ENCODE measurements at places on chromosomes 7 and 10.

DNA sequence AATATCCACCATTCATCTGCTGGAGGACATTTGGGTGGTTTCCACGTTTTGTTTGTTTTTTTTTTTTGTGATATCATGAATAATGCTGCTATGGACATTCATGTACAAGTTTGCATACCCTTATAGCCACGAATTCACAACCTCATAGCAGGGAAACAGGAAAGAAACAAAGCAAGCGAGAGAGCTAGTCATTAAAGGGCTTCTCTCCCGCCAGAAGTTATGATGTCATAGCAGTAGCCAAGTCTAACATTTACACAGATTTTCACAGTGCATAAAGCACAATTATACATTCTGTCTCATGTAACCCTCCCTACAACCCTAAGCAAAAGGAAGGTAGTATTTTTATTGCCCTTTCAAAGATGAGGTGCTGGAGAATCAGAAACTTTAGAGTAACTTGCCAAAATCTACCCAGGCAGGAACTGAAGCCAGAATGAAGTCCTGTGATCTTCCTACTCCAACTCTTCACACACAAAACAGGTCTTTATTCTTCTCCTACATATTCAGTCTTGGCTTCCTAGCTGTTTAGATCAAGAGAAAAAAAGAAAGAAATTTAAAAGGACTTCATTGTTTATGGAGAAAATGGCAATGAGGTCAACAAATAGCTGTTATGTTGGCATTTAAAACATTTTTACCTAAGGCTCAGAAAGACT, 33.9 kb upstream of the GPAM start:
- DNase-seq, result no peak

DNA sequence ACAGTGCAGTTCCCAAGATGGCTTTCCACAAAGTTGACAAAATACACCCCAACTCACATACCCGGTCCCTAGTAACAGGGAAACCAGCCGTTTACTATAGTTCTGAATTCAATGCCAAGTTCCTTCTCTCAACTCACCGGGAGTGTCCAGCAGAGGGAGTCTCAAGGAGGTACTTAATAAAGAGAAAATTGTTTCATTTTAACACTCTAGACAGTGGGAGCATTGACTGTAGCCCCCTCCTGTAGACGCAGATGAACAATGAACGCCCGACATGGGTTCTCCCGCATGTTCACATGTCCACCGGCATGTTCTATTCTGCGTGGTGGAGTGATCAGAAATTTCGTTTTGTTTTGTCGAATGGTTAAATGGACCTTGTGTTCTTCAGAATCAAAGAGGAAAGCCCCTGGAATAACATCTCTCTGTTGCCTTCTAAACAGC, 1.9 kb downstream of the HIPK2 start:
- peak; percentile 76 for DNase-seq

- DNase-seq, result no peak
These were observed 31.8 kb upstream of the TM9SF3 start for GRCh38 chr10:96618653-96619052.

GRCh38 chr7:13850185-13850752, 139.2 kb downstream of the ETV1 start:
- no peak for DNase-seq

DNA sequence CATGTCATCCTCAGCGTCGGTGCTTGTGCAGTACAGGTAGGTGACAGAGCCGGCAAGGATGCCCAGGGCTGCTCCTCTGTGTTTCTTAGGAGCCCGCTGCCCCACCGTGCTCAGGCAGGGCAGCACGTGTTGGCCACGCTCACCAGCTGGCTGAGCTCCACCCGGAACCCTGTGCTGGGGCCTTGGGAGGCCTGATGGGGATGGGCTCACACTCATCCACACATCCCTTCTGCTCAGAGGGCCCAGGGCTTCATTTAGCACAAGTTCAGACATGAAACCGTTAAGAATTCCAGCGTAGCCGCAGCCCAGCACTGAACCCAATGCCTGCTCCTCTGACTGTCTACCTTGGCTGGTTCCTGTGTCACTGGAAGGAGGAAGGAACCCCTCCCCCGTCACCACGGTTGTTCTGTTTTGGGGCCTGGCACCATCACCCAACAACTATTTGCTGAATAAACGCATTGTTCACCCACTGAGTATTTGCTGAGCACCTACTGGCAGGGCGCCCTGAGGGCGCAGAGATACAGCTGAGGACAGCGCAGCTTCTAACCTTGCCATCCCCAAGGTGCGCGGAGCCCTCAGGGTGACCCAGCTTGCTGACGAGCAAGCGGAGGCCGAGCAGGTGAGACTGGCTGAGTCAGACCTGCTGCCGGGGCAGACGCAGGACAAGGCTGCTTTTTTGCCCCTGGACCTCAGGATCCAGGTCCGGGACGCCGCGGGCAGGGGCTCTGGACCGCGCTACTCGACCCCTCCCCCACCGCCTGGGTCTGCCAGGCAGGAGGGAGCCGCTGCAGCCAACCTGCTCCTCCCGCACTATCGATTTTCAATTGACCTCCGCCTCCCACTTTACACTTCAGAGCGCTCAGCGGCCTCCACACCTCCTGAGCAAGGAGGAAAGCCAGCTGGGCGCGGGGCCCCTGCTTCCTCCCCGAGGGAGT, 50.6 kb upstream of the RET start:
- no peak for DNase-seq

GRCh38 chr7:139774376-139774775, 3.4 kb downstream of the HIPK2 start:
- no peak for DNase-seq

DNA sequence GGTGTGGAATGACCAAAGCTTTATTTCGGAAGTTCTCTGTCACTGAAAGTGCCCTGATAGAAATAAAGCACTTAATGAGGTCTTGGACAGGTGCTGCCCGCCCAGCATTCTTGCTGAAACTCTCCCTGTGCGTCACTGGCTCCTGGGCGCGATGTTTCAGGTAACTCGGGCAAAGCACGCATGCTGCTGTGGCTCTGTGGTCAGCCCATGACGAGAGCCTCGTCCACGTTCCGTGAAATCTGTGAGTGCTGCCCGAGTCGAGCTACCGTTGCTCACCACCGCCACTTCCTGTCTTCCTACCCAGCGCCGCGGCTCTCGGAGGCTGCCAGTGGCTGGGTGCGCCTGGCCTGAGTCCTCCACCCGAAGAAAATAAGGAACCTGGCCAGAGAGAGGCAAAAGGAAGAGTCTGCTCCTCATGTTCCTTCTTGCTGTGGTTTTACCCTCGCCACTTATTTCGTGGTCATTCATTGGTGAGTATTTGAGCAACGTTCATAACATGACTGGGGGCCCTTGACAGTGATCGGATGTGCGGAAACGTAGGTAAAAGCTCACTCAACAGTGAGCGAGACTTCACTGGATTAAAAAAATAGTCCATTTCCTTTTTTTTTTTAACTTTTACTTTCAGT, 95.5 kb downstream of the MAP3K8 start:
- DNase-seq, result peak; percentile 68

- no peak for DNase-seq
These were observed 17.6 kb downstream of the ZDHHC16 start for GRCh38 chr10:97463363-97464132.

- DNase-seq, result no peak
These were observed 846 bp upstream of the ZNF775 start for GRCh38 chr7:150378115-150378852.

GRCh38 chr10:89773081-89773480, 71.7 kb downstream of the KIF20B start:
- no peak for DNase-seq

DNA sequence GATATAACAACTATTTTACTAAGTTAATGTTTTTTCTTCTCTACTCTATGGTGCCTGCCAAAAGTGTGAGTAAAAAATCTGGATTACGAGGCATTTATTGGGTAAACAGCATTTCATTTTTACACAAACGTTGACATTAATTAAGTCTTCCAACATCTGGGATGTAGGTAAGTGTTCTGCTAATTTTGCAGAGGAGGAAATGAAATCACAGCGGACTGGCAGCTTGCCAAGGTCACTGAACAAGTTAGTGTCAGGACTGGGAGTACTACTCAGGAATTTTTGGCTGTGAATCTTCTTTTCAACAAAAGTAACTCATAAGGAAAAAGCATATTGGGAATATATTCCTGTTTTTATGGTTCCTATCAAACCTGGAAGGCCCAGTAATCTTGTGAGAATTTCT, 612.1 kb upstream of the FZD8 start:
- no peak for DNase-seq

GRCh38 chr10:70317943-70318318, 34.1 kb upstream of the NPFFR1 start:
- DNase-seq, result no peak

- no peak for DNase-seq
These were observed 26.5 kb upstream of the NRG3 start for GRCh38 chr10:81848514-81848913.

- DNase-seq, result no peak
These were observed 94.0 kb downstream of the ORC5 start for GRCh38 chr7:104113788-104114187.

GRCh38 chr10:18260310-18260922, 120.2 kb downstream of the CACNB2 start:
- no peak for DNase-seq

GRCh38 chr10:131862548-131862947, 38.3 kb upstream of the PPP2R2D start:
- DNase-seq, result no peak

DNA sequence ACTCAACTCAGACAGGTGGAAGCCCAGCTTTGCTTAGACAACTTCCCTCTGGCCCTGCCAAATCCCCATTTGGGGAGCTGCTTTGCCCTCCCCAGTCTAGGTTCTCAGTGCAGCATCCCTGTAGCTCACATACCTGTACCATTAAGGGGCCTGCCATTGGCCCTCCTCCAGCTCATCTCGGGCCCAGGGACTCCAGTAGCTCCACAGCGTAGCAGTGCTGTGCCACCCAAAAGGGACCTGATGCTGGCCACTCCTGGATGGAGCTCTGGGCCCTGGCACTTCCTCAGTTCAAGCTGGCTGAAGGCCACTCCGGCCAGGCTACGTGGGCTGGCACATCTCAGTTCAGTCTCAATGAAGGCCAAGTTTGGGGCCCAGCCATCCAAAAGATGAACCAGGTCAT, 7.4 kb downstream of the LRIT1 start:
- DNase-seq, result no peak

DNA sequence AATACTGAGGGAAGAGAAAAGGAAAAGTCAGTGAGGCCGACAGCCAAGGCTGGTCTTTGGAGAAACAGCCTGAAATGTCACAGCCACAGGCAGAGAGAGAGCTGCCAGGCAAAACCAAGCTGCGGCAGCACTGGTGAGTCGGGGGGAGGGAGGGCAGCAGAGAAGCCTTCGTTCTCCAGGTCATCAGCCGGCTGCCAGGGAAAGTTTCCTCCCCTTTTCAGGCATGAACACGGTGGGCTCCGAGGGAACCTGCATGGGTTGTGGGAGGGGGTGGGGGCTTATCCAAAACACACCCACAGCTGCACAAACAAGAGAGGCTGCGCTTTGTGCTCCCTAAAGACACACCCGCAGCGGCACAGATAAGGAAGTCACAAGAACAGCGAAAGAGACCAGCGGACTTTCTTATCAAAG, 62.3 kb upstream of the NKX6-2 start:
- DNase-seq, result peak; percentile 36

GRCh38 chr10:14545827-14546226, 215.1 kb upstream of the FRMD4A start:
- no peak for DNase-seq

GRCh38 chr10:116771101-116771958, 29.0 kb upstream of the HSPA12A start:
- DNase-seq, result peak; percentile 61

- DNase-seq, result no peak
These were observed 140.7 kb upstream of the AOAH start for GRCh38 chr7:36865019-36865418.

DNA sequence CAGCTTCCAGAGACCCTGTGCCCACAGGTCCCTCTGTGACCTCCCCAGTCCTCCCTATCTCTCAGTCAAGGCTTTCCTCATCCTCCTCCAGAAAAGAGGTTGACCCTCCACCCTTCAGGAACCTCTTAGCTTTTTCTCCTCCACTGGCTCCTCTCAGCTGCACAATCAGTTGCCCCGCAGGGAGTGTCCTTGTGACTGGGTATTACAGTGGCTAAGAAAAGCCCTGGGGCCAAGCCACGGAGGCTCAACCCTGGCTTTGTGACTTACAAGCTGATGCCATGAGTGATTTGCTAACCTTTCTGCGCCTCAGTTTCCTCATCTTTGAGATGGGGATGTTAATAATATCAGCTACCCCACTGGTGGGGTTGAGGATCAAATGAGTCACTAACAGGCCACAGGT, 66.4 kb upstream of the ZMIZ1 start:
- no peak for DNase-seq

GRCh38 chr7:50727072-50727471, 55.6 kb downstream of the GRB10 start:
- no peak for DNase-seq

- DNase-seq, result no peak
These were observed 444.8 kb downstream of the GLRX3 start for GRCh38 chr10:130580975-130581374.

- no peak for DNase-seq
These were observed 26.6 kb downstream of the SLC29A3 start for GRCh38 chr10:71345694-71346093.

DNA sequence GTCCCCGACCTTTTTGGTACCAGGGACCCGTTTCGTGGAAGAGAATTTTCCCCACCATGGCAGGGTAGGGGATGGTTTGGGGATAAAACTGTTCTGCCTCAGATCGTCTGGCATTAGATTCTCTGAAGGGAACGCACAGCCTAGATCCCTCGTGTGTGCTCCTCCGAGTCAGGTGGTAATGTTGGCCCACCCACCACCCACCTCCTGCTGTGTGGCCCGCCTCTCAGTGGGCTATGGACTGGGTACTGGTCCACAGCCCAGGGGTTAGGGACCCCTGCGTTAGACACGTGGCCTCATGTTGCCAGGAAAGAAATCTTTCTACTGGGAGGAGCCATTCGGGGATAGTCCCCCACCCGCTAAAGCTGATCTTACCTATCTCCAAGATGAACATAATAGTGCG, 27.0 kb downstream of the PFKFB3 start:
- DNase-seq, result no peak

All from left forelimb (tissue), 1 donor.